ENCODE measurements at places on chromosomes 4 and X.

DNA sequence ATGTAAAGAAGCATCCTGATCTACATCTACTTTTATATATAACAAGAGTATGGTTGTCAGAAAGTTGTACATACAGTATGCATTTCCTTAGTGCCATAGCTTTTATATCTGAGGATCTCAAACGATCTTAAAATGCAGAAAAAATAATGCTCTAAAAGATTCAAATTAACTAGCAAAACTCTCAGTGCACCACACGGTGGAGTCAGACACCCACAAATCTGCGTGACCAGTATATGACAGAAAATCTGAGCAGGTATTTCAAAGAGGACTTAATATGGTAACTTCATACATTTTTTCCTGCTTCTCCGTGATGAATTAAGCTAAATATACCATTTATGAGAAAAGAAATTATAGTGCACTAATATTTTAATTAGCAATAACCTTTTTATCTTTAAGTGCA lies 803.0 kb downstream of the DMD start:
- DNase-seq = no peak

DNA sequence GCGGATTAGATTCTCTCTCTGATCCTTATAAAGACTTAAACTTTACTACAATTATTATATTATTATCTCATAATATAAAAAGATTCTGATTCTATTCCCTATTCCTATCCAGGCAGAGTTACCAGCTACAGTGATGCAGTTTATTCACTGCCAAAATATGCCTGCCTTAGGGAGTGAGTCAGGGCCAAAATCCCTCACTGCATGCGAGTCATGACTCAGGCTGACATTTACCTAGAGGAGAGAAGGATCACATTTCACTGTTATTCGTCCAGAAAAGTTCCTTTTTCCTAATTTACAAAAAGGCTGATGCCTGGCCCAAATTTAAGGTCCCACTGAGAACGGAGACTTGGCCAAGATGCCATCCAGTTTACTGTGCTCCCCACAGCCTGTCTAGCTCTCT lies 168.5 kb upstream of the LDB2 start:
- no peak for DNase-seq

- DNase-seq = no peak
Observed at GRCh38 chrX:72271812-72272211, 5.2 kb downstream of the RPS4X start.

- DNase-seq = peak; percentile 40
Observed at GRCh38 chr4:108649863-108650211, 562 bp upstream of the OSTC start.

DNA sequence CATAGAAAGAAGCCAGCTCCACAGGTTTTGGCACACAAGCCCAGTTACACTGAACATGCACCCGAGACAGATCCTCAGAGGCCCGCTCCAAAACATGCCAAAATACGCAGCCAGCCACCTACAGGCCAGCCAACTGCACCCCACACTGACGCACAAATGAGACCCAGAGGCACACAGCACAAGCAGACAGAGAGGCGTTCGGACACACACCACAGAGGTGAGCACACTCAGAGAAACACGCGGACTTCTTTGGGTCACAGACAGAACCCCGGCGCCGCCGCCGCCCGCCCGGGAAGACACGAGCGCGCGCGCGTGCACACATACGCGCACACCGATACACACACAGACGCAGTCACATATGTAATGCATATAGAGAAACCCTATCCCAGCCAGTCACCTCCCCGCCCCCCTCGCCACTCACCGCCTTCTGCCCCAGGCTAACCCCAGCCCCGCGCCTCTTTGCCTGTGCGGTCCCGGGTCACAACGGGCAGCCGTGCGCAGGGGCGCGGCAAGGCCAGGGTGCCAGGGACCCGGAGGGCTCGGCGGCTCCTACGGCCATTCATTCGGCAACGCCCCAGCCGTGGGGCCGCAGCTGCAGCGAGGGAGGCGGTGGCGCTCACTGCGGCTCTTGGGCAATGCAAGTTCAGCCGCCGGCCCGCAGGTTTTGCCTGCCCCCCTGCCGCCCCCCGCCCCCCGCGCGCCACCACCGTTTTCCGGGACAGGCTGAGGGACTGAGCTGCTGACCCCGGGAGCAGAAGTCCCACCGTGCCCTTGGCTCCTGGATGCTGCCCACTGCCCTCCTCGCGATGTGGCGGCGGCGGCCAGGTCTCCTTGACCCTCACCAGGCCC lies 553 bp downstream of the SEPTIN6 start:
- DNase-seq = peak; percentile 26

DNA sequence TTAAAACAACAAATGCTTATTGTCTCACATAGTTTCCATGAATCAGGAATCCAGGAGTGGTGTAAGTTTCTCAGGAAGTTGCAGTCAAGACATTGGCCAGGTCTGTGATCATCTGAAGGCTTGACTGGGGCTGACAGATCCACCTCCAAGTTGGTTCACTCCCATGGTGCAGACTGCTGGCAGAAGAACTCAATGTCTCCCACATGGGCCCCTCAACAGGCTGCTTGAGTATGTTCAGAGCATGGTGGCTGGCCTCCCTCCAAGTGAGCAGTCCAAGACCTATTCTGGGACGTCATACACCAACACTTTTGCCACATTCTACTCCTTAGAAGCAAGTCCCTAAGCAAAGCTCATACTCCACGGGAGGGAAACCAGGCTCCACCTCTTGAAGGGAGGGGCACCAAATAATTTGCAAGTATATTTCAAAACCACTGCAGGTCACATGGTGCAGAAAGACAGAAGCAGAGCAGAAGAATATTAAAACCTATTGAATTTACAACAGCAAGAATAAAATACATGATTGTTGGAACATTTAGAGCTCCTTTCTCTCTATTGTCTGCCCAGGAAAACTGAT lies 35.3 kb downstream of the LGI2 start:
- no peak for DNase-seq

DNA sequence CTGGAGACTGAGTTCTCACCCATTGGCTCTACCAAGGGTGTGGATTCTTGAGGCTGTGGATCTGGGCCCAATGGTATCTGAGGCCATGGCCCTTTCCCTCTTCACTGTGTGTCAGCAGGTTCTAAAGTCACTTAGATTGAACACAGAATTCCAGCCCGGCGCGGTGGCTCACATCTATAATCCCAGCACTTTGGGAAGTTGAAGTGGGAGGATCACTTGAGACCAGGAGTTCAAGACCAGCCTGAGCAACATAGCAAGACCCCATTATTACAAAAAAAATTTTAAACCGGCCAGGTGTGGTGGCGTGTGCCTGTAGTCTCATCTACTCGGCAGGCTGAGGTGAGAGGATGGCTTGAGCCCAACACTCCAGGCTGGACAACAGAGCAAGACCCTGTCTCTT lies 18.0 kb upstream of the XPNPEP2 start:
- no peak for DNase-seq

DNA sequence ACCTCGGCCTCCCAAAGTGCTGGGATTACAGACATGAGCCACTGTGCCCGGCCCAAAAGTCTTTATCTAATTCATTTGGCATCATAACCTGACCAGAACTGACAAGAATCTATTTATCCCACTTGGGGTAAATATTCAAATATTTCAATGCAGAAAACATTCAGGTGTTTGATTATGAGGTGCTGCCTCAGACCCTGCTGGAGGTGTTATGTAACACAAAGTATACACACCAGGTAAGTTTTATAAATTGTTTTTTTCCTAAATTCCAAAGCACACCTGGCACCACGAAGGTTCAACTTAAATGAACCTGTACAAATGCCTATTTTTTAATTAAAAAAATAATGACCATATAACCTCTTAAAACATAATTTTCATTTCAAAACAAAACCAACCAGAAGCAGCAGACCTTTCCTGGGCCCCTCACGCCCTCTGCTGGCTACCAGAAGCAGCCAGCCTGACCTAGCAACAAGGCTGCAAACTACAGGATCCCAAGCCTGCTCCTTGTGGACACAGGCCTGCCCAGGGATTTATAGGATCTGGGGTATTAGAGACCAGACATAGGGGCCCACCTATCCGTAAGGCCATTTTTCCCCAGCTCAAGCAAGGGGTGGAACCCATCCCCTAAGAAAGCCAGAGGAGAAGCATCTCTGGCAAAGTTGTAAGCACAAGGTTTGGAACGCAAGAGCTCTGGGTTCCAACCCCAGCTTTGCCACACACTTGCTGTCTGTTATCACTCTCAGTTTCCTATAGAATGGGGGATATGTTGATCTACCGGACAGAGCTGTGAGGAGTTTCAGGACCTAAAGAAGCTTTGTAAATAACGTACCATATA lies 11.7 kb downstream of the OTUD5 start:
- DNase-seq = no peak

- DNase-seq = no peak
Observed at GRCh38 chr4:85474818-85475630, at the start of gene ARHGAP24. Gene ARHGAP24 (plus strand): TSS chr4:85475150.

DNA sequence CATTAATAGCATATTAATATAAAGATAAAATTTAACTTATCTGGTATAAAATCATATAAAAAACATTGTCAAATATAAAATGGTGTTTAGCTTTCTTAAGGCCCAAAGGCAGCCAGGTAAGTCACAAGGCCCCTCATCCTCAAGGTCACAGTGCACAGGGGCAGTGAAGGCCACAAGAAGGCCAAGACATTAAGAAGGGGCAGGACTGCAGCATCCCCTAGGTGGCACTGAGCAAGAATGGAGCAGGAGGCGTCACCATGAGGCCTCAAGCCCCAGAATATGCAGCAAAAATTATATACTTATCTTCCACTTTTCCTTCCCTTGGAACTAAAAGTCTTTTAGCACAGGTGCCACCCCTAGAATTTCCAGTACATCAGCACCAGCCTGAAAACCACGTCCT lies 49.5 kb upstream of the MAGEA8 start:
- DNase-seq = no peak

GRCh38 chr4:115360431-115360830 lies 247.0 kb upstream of the NDST4 start:
- peak; percentile 2 for DNase-seq

DNA sequence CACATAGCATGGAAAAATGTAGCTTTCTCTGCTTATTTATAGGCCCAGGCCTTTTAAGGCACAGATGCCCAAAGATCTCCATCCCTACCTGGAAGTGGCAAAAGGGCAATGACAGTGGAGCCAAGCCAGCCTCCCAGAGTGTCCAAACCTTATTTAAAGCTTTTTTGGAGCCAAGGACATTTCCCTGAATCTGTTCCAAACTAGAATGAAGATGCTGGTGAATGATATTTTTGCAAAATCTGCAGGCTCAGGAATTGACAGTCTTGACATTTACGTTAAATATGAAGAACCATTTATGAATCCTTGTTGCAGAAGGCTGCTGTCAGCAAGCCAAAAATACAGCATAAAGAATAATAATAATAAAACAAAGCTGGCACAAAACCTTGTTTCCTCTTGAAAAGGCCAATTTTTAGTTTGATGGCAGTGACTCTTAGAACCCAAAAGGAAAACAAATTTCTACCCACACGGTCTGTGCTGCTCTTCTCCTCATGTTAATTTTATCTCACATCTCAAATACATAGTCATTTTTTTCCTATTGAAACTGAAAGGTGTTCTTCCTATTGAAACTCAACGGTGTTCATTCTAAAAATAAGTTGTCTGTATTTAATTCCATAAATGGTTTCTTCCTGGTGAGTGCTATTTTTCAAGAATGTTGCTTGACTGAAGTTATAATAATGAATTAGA lies 206.3 kb upstream of the TBL1X start:
- DNase-seq = no peak

DNA sequence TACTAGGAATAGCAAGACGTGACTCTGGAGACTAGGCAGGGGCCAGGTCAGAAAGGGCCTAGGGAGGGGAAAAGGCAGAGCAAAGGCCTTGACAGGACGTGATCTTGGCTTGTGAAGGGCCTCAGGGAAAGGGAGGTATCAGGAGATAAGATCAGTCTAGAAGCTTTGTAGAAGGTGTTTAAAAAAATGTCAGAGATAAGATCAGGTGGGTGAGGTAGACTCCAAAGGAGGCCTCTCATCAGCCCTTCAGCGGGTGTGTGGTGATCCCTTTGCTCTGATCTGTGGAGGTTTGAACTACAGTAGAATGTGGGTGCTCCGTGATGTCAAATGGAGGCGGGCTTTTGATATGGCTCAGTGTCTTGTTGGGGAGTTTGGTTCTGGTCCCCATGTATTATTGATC lies 78.8 kb upstream of the PRPS1 start:
- DNase-seq = no peak

Data from NCI-H446 (cell line).